Cortex of kidney (tissue), 1 donor: ENCODE measurements at places on chromosomes 1 and 21.

- no peak for DNase-seq
These were observed 2.4 kb downstream of the ATP8B2 start for GRCh38 chr1:154327466-154328317.

- DNase-seq: no peak
These were observed 59.9 kb downstream of the CYYR1 start for GRCh38 chr21:26513212-26513611.

GRCh38 chr1:206484901-206485300 lies 14.6 kb downstream of the IKBKE start:
- no peak for DNase-seq

DNA sequence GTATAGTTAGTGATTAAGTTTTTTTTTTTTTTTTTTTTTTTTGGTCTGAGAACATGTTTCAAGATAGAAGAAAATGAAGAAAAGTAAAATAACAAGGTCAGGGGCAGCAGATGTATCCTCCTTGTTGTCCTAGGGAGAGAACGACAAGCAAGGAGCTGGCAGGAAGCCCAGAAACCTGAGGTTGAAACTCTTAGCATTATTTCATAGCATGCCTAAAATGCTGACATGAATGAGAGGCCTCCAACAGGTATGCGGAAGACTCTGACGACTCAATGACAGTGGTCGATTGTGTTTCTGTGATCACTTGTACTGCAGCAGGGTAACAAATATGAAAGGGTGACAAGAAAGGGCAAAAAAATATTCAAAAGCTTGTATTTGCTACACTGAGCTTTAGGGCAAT lies 415.9 kb downstream of the PLA2G4A start:
- no peak for DNase-seq

DNA sequence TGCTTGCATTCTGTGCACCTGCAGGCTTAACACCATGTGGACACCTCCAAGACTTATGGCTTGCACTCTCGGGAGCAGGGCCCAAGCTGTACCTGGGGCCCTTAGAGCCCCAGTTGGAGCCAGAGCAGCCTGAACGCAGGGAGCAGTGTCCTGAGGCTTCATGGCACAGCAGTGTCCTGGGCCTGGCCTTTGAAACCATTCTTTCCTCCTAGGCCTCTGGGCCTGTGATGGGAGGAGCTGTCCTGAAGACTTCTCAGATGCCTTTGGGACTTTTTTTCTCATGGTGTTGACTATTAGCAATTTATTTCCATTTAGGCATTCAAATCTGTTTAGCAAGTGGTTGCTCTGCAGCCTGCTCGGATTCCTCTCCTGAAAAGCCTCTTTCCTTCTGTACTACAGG lies 11.0 kb downstream of the RPTN start:
- no peak for DNase-seq

DNA sequence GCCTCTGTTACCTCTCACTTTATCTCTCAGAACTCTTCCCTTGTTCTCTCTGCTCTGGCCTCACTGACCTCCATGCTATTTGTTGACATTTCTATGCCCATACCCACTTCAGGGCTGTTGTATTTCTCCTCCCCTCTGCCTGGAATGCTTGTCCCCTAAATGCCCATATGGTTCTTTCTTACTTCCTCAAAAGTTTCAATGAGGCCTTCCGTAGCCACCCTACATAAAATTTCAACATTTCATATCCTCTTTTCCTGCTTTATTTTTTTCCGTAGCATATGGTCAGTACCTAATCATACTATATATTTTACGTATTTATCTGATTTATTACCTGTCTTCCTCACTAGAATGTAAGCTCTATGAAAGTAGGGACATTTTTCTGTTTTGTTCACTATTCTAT lies 47.1 kb upstream of the ZYG11A start:
- no peak for DNase-seq

GRCh38 chr1:13706046-13706445 lies 6.1 kb downstream of the PRDM2 start:
- DNase-seq: no peak

GRCh38 chr1:109079240-109079622 lies 3.4 kb upstream of the TAF13 start:
- DNase-seq: no peak
